ENCODE measurements at places on chromosomes 6 and 20.

DNA sequence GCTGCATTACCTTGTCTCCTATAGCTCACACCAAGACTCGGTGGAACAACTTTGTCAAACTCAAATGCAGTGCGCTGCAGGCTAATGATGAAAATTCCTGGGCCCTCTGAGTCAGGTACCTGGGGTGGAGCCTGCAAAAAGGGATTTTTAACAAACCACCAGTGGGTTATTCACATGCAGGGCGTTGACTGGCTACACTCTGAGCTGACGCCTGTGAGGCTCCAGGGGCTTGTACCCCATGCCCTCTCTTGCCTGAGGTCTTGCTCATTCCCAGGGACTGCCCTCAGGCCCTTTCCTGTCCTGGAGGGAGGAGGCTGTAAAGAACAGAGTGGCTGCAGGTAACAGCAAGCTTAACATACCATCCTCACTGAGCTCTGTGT lies 9.2 kb downstream of the GTSF1L start:
- DNase-seq = no peak

DNA sequence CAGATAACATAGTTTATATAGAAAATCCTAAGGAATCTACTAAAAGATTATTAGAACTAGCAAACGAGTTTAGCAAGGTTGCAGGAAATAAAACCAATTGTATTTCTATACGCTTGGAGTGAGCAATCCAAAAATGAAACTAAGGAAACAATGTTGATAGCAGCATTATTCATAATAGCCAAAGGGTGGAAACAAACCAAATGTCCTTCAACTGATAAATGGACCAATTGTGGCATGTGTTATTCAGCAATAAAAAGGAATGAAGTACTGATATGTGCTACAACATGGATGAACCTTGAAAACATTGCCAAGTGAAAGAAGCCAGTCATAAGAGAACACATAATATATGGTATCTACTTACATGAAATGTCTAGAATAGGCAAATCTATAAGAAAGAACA lies 101.0 kb upstream of the VSTM2L start:
- no peak for DNase-seq

DNA sequence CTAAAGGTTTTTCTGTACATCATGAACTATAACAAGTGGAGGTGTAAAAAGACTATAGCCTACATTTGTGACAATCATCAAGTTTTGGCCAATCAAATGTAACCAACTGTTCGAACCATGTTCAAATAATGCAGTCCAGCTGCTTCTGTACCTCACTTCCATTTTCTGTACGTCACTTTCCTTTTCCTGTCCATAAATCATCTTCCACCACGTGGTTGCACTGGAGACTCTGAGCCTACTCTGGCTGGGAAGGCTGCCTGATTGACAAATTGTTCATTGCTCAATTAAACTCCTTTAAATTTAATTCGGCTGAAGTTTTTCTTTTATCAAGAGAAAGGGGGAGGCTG lies 270.4 kb upstream of the JARID2 start:
- DNase-seq = no peak

DNA sequence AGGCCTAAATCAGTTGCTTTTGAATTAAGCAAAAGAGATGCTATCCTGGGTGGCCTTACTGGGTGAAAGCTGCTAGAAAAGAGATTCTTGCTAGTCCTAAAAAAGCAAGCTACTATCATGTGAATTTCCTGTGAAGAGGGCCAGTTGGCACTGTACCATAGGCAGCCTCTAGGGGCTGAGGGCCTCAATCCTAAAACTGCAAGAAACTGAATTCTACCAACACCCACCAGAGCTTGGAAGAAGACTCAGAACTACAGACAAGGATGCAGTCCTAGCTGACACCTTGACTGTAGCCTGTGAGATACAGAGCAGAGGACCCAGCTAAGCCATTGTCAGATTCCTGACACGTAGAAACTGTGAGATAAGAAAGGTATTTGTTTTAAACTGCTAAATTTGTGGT lies 24.5 kb downstream of the CLIC5 start:
- no peak for DNase-seq

All from activated CD8-positive, alpha-beta memory T cell treated with anti-CD3 and anti-CD28 coated beads for 4 hours (primary cell).